Esophagus squamous epithelium (tissue), 5 donors: ENCODE measurements at places on chromosomes 2 and 18.

- no peaks in the 10 kb centered on the region for H3K36me3 ChIP-seq
- H3K4me3 ChIP-seq, result no peak overlapping the region
- no peak for DNase-seq
- peak overlapping the region; percentile 86 for H3K27ac ChIP-seq
- peaks cover 35% of the 10 kb centered on the region for H3K4me1 ChIP-seq
These were observed 10.4 kb upstream of the LRRFIP1 start for GRCh38 chr2:237616734-237617586.

DNA sequence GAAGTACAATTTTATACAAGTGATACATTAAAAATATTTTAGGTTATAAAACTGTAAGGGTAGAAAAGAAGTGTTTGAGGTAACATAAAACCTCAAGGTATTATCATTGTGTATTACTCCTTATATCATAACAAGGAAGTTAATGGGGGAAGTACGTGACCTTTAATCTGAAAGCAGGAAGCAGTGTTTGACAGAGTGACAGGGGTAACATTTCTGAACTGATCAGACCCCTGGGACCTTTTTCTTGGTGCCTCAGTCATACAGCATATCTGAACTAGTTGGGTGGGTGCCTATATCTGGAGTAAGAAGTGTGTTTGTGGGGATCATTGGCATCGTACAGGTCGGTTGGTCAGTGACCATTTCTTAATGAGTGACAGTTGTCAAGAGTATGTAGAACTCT, 43.0 kb downstream of the MALT1 start:
- H3K36me3 ChIP-seq, result peaks cover 76% of the 10 kb centered on the region
- no peaks in the 10 kb centered on the region for H3K27me3 ChIP-seq
- no peak overlapping the region for H3K27ac ChIP-seq
- no peak overlapping the region for H3K4me3 ChIP-seq

DNA sequence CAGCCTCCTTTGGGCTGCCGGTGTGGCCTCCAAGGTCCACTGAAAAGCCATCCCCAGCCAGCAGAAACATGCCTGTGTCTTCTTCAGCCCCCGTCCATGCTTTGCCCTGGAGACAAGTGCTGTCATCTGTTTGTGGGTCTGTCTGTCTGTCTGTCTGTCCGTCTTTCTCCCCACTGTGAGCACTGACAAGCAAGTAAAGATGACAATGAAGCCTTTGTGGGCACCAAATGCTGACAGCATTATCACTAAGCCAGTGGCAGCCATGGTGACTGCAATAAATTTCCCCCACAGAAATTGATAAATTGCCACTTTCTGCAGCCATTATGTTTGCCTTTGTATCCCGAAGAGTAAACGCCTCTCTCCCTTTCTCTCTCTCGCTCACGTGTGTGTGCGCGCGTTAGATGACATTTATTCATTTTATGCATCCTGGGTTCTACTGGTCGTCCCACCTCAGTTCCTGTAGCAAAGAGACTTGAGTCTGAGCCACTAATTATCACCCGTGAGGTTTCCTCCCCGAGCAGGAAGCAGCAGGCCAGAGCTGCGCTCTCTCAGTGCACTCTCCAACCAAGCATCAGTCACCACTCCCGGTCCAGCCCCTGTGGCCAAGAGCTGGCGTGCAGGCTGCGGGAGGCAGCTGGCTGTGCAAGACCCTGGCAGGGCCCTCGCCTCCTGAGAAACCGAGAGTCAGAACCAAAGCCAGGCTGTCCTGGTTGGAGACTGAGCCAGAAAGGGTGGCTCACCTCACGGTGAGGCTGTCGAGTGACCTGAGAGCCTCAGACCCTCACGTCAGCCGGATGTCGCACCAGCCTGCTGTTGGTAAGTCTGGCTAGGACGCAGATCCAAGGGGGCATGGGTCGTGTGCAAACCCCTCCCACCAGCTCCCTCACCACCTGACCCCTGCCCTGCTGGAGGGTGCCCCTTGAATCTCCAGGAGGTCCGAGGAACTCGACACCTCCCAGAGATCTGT, 6.9 kb downstream of the STEAP3 start:
- peaks cover 7% of the 10 kb centered on the region for H3K36me3 ChIP-seq
- no peak overlapping the region for H3K27ac ChIP-seq
- no peaks in the 10 kb centered on the region for H3K27me3 ChIP-seq
- DNase-seq, result no peak
- H3K4me3 ChIP-seq, result no peak overlapping the region
- H3K4me1 ChIP-seq, result peaks cover 14% of the 10 kb centered on the region

DNA sequence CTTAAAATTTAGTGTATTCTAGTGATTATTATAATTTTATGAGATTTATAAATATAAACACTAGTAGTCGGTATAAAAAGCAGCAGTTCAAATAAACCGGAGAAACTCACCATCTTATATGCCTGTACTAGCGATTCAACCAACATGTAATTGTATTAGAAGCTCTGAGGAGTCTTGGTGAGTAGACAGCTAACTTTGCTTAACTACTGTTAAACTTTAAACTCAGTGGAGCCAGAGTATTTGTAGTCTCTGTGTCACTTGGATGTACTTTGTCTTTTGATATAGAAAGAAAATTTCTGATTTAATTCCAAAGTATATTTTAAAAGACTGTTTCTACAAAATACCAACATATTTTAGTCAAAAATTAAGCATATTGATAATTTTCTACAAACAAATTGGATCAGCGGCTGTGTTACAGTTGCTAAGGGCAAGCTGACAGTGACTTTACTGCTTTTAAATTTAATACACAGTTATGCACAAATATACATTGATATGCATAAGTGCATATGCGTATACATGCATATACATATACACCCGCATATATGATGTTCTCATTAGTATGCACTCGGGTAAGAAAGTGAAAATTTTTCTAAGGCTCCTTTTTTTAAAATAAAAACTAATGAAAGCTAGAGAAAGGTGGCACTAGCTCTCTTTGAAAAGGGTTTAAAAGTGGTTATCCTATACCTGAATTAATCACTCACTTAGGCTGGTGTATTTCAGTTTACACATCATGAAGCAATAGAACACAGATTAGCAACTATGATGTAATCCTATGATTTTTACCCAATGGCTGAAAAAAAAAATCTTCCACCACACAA, 374.5 kb downstream of the NCKAP5 start:
- no peak overlapping the region for H3K4me3 ChIP-seq
- no peak overlapping the region for H3K27ac ChIP-seq
- peaks cover 3% of the 10 kb centered on the region for H3K4me1 ChIP-seq
- no peaks in the 10 kb centered on the region for H3K27me3 ChIP-seq
- H3K36me3 ChIP-seq, result no peaks in the 10 kb centered on the region
- no peak for DNase-seq

- H3K4me3 ChIP-seq, result no peak overlapping the region
- H3K4me1 ChIP-seq, result peaks cover 23% of the 10 kb centered on the region
- H3K27me3 ChIP-seq, result no peaks in the 10 kb centered on the region
- no peaks in the 10 kb centered on the region for H3K36me3 ChIP-seq
- no peak for DNase-seq
These were observed 83.3 kb upstream of the TANK start for GRCh38 chr2:161076936-161077335.

DNA sequence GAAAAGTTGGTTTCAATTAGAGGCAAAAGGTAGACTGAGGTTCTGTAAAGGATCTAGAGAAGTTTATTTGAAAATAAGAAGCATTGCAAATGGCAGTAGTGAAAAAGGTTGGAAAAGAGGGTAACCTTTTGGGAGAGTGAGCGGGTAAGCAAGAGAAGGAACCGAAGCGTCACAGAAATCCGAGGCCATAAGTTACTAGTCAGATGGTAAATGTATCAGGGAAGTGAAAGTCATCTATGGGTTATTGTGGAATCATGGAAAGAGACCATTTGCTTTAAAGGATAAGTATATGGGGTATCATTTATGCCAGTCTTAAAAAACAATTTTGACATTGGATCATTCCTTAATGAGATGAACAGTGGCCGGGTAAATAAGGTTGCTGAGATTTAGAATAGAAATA, 30.5 kb downstream of the EML4 start:
- H3K4me1 ChIP-seq, result no peaks in the 10 kb centered on the region
- DNase-seq, result no peak
- H3K27me3 ChIP-seq, result no peaks in the 10 kb centered on the region

GRCh38 chr18:44119607-44120006, 561.1 kb upstream of the SETBP1 start:
- H3K4me3 ChIP-seq, result no peak overlapping the region
- DNase-seq, result no peak
- H3K27me3 ChIP-seq, result no peaks in the 10 kb centered on the region
- H3K27ac ChIP-seq, result no peak overlapping the region

DNA sequence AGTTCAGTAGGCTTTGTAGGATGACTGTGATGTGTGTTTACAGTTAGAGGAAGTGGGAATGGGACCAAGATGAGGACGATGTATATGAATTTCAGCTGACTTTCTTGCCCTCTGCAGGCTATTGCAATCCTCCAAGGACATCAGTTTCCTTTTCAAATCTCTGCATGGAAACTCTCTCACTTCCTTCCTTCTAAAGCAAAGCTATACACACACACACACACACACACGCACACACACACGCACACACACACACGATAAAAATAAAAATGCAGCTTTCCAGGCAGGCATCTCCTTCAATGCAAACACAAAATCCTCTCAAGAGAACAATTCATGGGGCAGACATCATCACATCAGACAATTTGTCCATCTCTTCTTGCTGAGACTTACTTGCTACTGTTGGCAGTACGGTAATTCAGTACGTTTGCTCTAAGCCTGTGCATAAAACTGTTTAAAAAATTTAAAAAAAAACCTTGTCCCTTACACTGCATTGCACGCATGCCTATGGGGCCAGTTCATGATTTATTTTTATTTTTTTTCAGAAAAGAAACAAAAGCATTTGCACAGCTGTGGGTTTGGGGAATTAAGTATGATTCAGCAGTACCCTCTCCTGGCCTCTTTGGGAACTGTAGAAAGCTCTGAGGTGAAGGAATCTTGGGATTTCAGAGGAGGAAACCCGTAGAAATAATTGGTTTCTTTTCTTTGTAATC, 27.1 kb upstream of the ICOS start:
- H3K36me3 ChIP-seq, result no peaks in the 10 kb centered on the region
- no peak for DNase-seq
- peak overlapping the region; percentile 34 for H3K27ac ChIP-seq

DNA sequence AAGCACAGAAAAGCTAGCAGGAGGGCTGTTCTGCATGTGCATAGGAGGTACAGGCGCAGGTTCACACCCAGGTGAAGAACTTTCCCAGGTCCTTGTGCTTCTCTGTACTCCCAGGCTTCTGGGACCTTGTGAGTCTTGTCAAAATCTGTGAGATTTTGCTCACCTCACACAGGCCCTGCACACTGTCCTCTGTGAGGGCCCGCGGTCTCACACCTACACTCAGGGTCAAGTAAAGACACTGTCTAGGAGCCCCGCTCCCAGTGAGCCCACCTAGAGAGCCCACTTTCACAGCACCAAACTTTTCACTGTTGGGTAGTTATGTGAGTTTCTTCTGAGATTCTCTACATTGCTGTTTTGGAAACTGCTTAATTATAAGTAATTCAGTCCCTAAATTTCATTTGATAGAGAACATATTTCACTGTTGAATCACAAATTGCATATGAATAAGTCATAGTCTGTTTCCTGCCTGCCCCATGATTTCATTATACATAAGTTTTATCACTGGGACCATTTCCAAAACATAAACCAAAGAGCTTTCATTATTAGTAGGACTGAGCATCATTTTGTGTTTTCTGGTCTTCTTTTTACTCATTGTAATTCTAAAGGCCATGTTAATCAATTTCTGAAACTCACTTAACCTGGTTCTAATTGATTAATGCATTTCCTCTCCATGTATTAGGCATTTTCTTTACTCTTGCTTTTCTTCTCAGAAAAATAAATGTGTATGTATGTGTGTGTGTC, 234.2 kb upstream of the SPOPL start:
- no peak for DNase-seq
- H3K27ac ChIP-seq, result no peak overlapping the region
- no peaks in the 10 kb centered on the region for H3K4me1 ChIP-seq
- H3K27me3 ChIP-seq, result no peaks in the 10 kb centered on the region
- no peak overlapping the region for H3K4me3 ChIP-seq

GRCh38 chr2:10538224-10538894, 90.2 kb upstream of the ODC1 start:
- H3K4me1 ChIP-seq, result no peaks in the 10 kb centered on the region
- H3K4me3 ChIP-seq, result no peak overlapping the region
- no peak overlapping the region for H3K27ac ChIP-seq
- peaks cover 10% of the 10 kb centered on the region for H3K27me3 ChIP-seq
- no peaks in the 10 kb centered on the region for H3K36me3 ChIP-seq

DNA sequence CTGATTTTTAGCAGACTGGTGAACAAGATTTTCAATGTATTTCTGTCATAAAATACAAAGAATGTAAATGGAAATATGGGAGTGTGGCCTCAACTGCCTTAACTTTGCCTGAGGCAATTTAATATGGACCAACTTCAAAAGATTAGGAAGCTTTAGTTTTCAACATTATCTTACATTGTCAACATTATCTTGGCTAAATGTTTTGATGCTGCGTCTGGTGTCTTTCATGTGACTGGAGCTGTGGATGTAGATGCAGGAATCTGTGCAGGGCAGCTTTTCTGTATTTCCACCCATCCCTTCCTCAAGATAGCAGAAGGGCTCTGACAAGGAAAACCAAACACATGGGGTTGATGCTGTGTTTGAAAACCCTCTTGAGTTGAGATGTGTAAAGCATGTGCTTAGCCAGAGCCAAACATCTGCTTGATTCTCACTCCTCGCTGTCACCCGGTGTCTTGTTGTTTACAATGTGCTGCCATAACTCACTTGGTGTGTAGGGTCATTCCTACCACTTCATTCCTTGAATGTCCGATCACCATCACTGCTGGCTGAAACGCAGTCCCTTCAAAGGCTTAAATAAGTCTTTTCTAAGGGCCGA, 33.0 kb downstream of the COPS8 start:
- no peak overlapping the region for H3K27ac ChIP-seq
- no peaks in the 10 kb centered on the region for H3K36me3 ChIP-seq
- H3K4me1 ChIP-seq, result peaks cover 13% of the 10 kb centered on the region
- no peak overlapping the region for H3K4me3 ChIP-seq
- no peaks in the 10 kb centered on the region for H3K27me3 ChIP-seq

DNA sequence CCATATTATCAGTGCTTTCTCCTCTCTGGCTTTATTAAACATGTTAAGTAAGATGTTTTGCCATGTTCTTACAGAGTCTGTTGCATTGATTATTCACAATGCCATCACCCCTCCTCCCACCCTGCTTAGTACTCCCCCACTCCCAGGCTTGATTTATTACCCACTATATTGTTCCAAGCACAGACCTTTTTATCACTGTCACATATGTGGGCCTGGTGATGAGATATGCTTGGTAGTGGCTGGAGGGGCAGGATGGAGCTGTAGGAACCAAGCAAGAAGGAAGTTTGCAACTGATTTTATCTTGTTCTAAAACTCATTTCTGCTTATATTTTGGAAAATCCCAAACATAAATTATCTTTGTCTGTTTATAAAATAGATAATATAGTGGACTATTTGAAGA, 748.2 kb upstream of the CELF4 start:
- no peak for DNase-seq
- no peaks in the 10 kb centered on the region for H3K27me3 ChIP-seq
- H3K36me3 ChIP-seq, result no peaks in the 10 kb centered on the region
- no peak overlapping the region for H3K4me3 ChIP-seq
- no peaks in the 10 kb centered on the region for H3K4me1 ChIP-seq

DNA sequence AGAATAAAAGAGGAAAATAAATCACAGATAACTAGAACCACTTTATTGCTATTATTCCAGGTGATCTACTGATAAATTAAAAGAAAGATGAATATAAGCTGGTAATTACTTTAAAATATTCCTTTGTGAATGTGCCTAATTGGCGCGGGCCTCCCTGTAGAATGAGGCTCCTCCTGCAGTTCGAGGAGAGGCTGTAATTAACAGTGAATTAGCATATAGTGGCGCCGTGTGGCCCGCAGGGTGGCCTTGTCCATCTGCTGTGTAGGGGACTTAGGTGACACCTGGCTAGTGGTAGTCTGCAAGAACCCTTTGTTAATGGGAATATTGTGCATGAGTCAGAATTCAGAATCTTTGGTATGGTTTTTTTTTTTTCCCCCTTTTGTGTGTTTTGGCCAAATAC, 119.8 kb downstream of the AGAP1 start:
- H3K4me3 ChIP-seq, result no peak overlapping the region
- H3K4me1 ChIP-seq, result peaks cover 44% of the 10 kb centered on the region
- H3K27ac ChIP-seq, result no peak overlapping the region
- no peak for DNase-seq
- H3K36me3 ChIP-seq, result no peaks in the 10 kb centered on the region
